ENCODE measurements at places on chromosomes 5 and 9.

GRCh38 chr9:86541014-86541570 lies 186.9 kb upstream of the TUT7 start:
- no peak for DNase-seq

DNA sequence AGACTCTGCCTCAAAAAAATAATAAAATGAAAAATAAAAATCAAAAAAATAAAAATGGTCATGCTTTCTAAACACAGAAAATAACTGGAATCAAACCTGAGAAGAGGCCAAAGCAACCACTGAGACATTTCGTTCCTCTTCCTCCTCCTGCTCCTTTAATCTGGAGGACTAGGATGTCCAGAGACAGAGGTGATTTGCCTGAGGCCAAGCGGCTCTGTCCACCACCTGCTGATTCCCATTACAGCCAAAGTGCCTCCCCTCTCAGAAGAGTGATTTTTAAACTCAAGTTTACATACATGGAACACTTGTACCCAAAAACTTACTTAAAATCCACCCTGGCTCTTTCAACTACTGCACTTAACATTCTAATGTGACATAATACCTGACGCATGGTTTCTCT lies 65.6 kb downstream of the TLE1 start:
- no peak for DNase-seq

DNA sequence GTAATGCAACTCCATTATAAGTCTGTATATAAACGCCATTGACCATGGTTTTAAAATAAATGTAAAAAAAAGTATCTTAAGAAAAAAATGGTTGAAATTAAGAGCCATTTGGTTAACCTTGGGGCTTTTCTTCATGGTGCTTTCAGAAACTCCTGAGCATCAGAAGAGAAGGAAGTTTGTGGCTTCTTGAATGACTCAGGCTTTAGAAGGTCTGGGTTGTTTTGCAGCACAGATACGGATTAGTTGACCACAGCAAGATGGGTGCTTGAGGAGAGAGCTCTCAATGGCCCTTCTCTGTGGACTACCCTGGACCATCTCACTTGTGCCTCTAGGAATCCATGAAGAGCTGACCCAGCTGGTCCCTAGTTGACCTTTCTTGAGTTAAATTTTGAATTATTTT lies 189.5 kb downstream of the TMEM38B start:
- DNase-seq, result no peak

- DNase-seq, result peak; percentile 90
These were observed at the start of gene CCNJL for GRCh38 chr5:160312134-160312959. Gene CCNJL (minus strand): TSS chr5:160312564. CDS start chr5:160311923, 641 bp downstream.

- DNase-seq, result no peak
These were observed 201.1 kb upstream of the KLF9 start for GRCh38 chr9:70615464-70616138.

DNA sequence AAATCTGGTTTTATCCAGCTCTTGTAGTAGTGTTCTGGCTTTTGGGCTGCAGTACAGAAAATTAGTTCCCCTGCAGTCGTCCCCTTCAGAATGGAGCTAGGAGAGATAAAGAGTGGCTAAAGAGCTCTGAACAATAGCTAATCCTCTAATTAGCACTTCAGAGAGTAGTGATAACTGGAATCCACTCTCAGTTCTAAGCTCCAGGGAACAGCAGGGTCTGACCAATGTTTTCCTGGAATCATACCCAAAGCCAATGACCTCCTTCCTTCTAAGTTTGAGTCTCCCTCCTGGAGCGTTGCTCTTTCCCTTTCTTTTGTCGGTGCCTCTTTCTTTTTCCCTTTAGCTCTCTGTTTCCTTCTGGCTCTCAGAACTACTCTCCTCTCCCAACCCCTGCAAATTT lies 47.4 kb downstream of the MFAP3 start:
- no peak for DNase-seq

- DNase-seq, result no peak
These were observed 18.2 kb upstream of the CEP120 start for GRCh38 chr5:123441408-123441807.

GRCh38 chr9:70045452-70045851 lies 1.8 kb downstream of the MAMDC2 start:
- DNase-seq, result no peak

DNA sequence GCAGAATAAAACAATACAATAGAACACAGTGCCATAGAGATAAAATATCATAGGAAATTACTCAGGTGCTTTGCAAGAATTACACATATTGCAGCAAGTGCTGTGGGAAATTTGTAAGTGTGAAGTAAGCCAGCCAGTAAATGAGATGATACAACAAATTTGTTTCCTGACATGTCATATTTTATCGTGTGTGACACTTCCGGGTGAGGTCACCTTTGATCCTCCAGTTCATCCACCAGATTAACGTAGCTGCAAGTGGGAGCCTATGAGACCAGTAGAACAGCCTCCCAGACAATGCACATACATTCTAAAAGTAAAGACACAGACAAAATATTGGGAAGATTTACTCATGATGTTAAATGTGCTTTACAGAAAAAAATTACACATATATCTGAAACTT lies 72.2 kb downstream of the PRDM9 start:
- no peak for DNase-seq

DNA sequence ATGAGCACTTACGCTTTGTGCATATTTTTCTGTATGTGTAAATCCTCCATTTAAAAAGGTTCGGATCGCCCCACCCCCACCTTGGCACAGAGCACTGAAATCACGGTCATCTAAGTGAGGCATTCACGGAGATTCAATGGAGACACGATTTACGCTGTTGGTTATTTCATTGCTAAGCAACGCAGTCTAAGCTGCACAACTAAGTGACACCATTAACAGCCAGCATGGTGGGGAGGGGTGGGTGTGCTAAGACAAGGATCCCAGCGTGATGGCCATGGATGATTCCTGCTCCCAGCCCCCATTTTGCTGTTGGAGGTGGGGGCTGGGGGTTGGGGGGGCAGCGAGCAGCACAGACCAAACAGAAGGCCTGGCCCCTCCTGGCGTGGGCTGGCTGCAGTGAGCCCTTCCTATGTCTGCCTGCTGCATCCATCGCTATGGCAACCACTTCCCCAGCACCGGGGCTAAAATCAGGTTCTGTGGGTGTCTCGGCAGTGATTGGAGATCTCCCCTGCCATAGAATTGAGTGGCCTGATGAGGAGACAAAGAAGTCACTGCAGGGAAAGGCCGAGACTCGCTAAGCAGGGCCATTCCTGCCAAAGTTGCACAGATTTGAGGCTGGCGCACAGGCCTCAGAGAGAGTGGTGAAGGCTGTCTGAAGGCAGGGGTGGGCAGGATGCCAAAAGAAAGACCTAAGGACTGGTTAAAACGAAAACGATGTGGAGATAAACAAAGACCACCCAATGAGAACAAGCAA lies 14.3 kb upstream of the MARCHF6 start:
- peak; percentile 75 for DNase-seq

DNA sequence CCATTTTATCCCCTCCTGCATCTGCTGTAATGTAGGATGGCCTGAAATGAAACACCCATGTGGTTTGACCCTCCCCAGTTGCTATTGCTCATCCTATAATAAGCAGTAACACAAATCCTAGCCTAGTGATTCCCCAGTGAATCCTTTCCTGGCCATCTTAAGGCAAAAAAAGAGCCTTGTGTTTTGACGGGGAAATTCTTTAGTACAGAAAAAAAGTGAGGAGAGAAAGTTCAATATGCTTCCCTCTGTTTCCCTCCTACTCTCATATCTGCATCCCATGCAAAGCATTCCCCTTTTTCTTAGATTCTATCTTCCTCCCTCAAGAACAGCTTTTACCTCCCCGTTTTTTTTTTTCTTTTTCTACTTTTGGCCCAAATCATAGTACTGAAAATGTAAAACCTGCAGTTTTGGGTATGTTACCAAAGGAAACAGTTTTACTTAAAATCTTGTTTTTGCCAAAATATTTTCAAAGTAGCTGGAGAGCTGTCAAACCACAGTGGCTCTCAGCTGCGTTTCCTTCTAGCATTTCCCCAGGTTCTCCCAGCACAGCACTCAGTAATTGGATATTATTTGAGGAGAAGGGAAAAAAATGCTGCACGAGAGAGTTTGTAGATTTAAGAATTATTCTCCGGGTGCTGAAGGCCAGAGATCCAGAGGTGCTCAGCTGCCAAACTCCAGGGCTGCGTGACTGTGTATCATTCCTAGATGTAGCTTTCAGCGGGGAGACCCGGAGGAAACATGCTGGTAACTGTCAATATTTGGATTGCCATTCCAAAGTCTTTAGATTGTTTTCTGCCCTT lies 321.4 kb downstream of the NPR3 start:
- DNase-seq, result no peak
